Activated CD8-positive, alpha-beta memory T cell treated with anti-CD3 and anti-CD28 coated beads, Interleukin-2, amount 10 ng/mL, durations not matched to agents 7 days and 5 days (primary cell): ENCODE measurements at places on chromosomes 7 and 10. TPM values are rescaled to one million over a fixed set of nuclear protein-coding genes. Genes with fewer than 3 reads are reported as not detected.

GRCh38 chr10:87775766-87776165 is 42.3 kb downstream of the ATAD1 start:
- no peak for DNase-seq
- H3K27me3 ChIP-seq, result no peaks in the 10 kb centered on the region
- peaks cover 7% of the 10 kb centered on the region for H3K4me1 ChIP-seq
- H3K4me3 ChIP-seq, result no peak overlapping the region
- peaks cover 26% of the 10 kb centered on the region for H3K36me3 ChIP-seq
- no peak overlapping the region for H3K27ac ChIP-seq

The IKZF1 gene
- total RNA-seq, result 374 TPM

The MKI67 gene
- total RNA-seq, result 418 TPM

- no peaks in the 10 kb centered on the region for H3K36me3 ChIP-seq
- no peak overlapping the region for H3K4me3 ChIP-seq
- H3K4me1 ChIP-seq, result no peaks in the 10 kb centered on the region
- no peaks in the 10 kb centered on the region for H3K27me3 ChIP-seq
Measured at GRCh38 chr7:158351481-158351880, 236.1 kb downstream of the PTPRN2 start.

- H3K36me3 ChIP-seq, result no peaks in the 10 kb centered on the region
- no peak for DNase-seq
- no peak overlapping the region for H3K4me3 ChIP-seq
- H3K4me1 ChIP-seq, result no peaks in the 10 kb centered on the region
- no peak overlapping the region for H3K27ac ChIP-seq
- H3K27me3 ChIP-seq, result peaks cover 21% of the 10 kb centered on the region
Measured at GRCh38 chr7:106640368-106641141, 20.4 kb downstream of the CCDC71L start.

The CFAP69 gene
- 0.42 TPM for total RNA-seq

- H3K36me3 ChIP-seq, result no peaks in the 10 kb centered on the region
- H3K27ac ChIP-seq, result no peak overlapping the region
- DNase-seq, result no peak
- H3K4me3 ChIP-seq, result no peak overlapping the region
- no peaks in the 10 kb centered on the region for H3K4me1 ChIP-seq
Measured at GRCh38 chr7:36109013-36109627, 43.9 kb upstream of the EEPD1 start.

DNA sequence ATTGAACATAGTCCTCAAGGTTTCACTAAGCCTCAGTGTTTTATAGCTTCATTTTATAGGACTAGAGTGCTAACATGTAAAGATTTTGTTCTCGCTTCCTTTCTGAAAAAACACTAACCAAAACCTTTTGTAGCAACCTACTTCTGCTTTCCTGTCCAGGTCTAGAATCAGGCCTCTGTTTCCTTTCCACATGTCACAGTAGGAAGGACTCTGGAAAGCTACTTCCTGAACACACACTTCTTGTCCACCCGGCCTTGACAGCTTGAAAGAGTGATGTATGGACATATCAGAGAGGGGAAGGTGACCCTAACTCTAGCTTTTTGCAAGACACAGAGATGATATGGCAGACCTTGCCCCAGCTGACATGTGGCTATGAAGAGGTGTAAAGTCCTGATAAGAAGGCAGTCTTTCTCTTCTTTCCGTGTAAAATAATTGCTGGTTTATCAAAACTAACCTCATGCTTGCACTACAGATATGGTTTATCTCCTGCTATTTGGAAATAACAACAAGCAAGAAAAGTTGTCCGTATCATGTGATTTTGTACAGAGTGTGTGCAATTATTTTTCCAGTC is 175.4 kb downstream of the SKAP2 start:
- no peaks in the 10 kb centered on the region for H3K36me3 ChIP-seq
- H3K27me3 ChIP-seq, result peaks cover 4% of the 10 kb centered on the region

DNA sequence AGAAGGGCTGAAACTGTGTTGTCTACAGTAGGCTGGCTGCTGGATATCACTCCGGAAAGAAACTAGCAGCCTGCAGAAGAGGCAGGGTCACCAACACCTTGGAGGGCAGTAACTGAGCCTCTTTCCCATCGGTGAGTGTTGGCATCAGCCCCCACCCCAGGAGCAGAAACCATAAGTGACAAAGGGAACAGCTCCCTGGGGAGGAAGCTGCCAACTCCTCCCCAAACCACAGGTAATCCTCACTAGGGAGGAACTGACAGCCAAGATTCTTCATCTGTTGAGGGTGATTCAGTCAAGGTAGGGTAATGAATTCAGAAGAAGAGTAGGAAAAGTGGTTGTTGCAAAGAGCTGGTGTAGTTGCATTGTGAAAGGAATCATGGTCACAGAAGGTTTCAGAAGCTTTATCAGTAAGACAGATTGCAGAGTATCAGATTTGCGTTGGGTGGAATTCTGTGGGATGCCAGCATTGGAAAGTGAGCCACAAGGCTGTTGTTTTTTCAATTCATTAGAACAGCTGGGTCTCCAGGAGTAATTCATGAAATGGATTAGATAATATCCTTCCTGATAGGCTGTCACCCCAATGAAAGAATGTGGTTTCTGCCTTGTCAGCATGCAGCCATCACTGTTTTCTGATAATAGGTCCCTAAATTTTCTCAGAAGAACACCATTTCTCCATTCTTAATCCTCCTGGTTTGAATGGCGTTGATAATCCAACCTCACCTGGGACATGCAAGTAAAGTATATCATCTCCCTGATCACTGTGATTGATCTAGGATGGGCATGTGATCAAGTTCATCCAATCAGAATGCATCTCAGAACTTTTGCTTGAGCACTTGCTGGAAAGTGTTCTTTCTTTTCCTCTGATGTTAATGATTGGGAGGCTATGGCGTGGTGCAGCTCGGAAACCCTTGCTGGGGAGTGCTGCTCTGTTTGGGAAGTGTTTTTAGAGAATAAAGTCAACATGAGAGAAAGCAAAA is 75.0 kb upstream of the CTBP2 start:
- no peak for DNase-seq
- no peak overlapping the region for H3K27ac ChIP-seq
- no peaks in the 10 kb centered on the region for H3K27me3 ChIP-seq
- no peaks in the 10 kb centered on the region for H3K4me1 ChIP-seq
- no peaks in the 10 kb centered on the region for H3K36me3 ChIP-seq

- no peaks in the 10 kb centered on the region for H3K4me1 ChIP-seq
- no peak overlapping the region for H3K27ac ChIP-seq
- H3K27me3 ChIP-seq, result no peaks in the 10 kb centered on the region
- no peaks in the 10 kb centered on the region for H3K36me3 ChIP-seq
- no peak for DNase-seq
Measured at GRCh38 chr10:44890696-44891563, 20.2 kb upstream of the TMEM72 start.

DNA sequence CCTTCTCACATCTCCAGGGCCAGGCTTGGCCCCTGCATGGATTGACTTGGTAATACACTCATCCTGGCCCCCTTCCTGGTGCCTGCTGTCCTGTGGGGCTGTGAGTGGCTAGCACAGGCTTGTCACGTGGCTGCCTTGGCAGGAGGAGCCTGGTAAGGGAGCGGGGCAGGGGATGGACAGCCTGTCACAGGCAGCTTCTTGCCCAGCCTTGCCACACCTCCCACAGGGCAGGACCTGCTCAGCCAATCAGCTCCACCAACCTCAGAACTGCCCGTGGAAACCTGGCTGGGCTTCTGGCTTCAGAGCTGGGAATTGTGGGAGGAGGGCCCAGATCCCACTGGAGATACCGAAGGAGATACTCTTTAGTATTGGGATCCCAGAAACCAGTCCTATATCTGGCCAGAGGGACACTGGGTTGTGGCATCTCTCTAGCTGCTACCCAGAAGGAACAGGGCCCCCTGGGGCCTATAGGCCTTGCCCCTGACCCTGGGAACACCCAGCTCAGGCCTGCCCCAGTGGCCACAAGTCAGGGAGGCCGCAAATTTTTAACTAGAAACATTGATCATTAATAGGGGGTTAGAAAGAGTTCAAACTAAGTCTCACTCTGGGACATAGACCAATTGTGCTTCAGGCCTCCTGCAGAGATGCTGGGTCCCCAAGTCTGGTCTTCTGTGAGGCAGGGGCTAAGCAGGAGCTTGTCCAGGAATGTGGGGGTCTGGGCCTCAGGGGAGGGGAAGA is at the start of gene HOGA1:
HOGA1 (plus strand) TSS at position 330 of the 738 bp plus-strand sequence; CDS start at position 645, 315 bp downstream.
- peaks cover 4% of the 10 kb centered on the region for H3K4me1 ChIP-seq
- H3K27me3 ChIP-seq, result peaks cover 6% of the 10 kb centered on the region
- no peak within 1 kb of the TSS for H3K27ac ChIP-seq
- no peaks in the 10 kb centered on the region for H3K36me3 ChIP-seq
- no peak within 1 kb of the TSS for H3K4me3 ChIP-seq

GRCh38 chr10:11895598-11895997 is 72.4 kb downstream of the PROSER2 start:
- H3K4me3 ChIP-seq, result no peak overlapping the region
- no peak overlapping the region for H3K27ac ChIP-seq
- no peaks in the 10 kb centered on the region for H3K4me1 ChIP-seq
- no peak for DNase-seq

The ARHGAP22 gene
- total RNA-seq, result not detected

DNA sequence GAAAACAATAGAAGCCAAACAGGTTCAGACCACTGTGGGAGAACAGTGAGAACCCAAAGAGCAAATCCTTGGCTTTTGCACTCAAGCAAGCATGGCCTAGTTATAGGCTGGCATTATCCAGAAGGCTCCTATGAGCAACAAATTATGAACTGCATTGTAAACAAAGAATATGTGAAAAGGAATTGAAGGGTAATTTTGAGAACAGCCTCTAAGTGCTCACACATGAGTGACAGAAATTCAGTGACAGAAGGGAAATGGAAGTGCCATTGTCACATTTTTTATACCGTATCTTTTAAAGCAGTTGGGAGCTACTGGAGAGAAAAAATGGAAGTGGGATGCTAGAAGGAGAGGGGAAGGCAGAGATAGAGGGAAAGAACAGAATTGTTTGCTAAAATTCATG is 114.2 kb downstream of the MACC1 start:
- DNase-seq, result no peak
- H3K27ac ChIP-seq, result no peak overlapping the region
- no peaks in the 10 kb centered on the region for H3K4me1 ChIP-seq
- H3K27me3 ChIP-seq, result no peaks in the 10 kb centered on the region
- no peaks in the 10 kb centered on the region for H3K36me3 ChIP-seq

- no peaks in the 10 kb centered on the region for H3K4me1 ChIP-seq
- H3K36me3 ChIP-seq, result no peaks in the 10 kb centered on the region
Measured at GRCh38 chr10:75497997-75498883, 66.8 kb downstream of the LRMDA start.

GRCh38 chr7:2362385-2363088 is 7.9 kb downstream of the EIF3B start:
- H3K4me3 ChIP-seq, result no peak overlapping the region
- H3K4me1 ChIP-seq, result peaks cover 6% of the 10 kb centered on the region
- DNase-seq, result no peak
- peaks cover 58% of the 10 kb centered on the region for H3K36me3 ChIP-seq

The HOXA10 gene
- total RNA-seq, result not detected
